ENCODE measurements at places on chromosomes 5 and 9.

DNA sequence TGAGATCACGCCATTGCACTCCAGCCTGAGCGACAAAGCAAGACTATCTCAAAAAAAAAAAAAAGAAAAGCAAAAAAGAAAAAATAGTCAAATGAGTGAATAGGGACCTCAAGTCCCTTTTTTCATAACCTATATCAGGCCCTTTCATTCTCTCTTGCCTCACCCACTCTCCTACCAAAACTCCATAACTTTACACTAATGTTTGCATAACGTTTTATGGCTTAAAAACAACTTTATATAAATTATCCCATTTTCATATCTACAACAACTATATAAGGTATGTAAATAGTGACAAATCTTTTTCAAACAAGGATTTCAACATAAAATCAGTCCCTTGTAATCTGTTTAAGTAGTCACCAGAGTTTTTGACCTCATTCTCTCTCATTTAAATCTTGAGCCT, 56.9 kb upstream of the PIP5K1B start:
- DNase-seq = no peak

- DNase-seq = no peak
These were observed 21.0 kb upstream of the SCGB3A2 start for GRCh38 chr5:147857302-147858129.

- no peak for DNase-seq
These were observed 137.4 kb downstream of the MED27 start for GRCh38 chr9:131942146-131942720.

DNA sequence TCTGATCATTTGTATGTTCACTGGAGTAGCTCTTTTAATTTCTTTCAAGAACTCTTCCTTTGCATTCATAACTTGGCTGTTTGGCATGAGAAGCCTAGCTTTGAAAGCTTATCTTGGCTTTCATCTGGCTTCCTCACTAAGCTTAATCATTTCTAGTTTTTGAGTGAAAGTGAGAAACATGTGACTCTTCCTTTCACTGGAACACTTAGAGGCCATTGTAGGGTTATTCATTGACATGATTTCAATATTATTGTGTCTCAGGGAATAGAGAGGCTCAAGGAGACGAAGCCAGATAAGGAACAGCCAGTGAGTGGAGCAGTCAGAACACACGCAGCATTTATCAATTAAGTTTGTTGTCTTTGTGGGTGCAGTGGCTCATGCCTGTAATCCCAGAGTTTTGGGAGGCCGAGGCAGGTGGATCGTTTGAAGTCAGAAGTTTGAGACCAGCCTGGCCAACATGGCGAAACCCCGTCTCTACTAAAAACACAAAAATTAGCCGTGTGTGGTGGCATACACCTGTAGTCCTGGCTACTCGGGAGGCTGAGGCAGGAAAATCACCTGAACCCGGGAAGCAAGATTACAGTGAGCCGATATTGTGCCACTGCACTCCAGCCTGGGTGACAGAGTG, 98.3 kb downstream of the UGCG start:
- DNase-seq = no peak

DNA sequence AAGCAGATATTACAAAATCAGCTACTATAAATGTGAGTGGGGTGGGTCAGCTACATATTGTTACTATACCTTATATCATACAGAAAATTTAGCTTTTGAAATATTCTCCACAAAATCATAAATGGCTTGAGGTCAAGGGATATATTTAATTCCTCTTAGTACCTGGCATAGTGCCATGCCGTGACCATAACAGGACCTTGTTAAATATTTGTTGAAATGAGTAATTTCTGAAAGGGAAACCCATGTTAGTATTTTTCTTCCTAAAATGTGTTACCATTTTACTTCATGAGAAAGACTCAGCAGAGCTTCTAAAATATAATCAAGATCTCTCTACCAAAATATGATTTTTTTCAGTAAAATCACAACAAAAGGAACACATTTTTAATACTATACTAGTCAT, 14.8 kb downstream of the ATP10B start:
- no peak for DNase-seq

DNA sequence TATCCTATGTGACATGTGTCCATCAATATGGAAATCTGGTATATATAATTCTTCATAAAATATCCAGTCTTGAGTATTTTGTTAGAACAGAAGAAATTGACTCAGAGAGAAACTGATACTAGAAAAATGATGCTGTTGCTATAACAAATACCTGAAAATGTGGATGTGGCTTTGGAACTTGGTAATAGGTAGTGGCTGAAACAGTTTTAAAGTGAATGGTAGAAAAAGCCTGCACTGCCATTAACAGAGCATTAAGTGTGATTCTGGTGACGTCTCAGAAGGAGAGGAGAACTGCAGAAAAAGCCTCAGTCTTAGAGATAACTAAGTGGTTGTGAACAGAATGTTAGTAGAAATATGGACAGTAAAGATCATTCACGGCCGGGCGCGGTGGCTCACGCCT, 634.9 kb upstream of the ZNF608 start:
- DNase-seq = no peak

DNA sequence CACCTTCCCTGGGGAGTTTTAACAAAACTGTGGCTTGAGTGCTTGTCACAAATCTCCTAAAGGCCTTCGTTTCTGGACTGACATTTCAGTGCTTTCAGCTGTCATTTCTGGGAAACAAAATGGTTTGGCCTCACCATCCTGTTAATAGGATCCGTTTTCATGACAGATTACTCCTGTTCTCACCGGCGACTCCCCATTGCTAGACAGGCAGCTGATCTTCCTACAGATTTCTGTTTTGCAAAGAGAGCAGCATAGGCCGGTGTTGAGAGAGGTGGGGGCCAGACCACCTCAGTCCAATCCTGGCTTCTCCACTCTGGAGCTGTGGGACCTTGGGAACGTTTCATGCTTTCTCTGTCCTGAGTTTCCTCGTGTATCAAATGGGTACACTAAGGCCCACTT, 75.5 kb upstream of the OTULINL start:
- no peak for DNase-seq

DNA sequence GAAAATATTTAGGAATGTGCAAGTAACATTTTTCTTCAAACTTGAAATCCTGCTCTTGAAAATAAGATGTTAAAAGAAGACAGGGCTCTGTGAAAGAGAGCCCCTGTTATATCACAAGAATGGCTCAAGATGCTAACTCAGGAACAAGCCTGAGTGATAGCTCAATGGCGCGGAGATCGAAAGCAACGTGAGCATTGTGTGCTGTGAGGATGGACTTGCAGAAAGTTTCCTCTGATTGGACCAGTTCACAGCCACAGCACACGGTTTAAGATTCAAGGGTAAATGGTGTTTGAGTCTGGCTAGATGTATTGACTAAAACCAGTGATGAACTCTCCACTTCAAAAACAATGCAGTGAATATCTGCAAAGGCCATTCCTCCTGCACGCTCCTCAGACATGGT, 2387.0 kb downstream of the MAT2B start:
- no peak for DNase-seq

GRCh38 chr5:135873831-135874230, 21.8 kb downstream of the IL9 start:
- DNase-seq = no peak

DNA sequence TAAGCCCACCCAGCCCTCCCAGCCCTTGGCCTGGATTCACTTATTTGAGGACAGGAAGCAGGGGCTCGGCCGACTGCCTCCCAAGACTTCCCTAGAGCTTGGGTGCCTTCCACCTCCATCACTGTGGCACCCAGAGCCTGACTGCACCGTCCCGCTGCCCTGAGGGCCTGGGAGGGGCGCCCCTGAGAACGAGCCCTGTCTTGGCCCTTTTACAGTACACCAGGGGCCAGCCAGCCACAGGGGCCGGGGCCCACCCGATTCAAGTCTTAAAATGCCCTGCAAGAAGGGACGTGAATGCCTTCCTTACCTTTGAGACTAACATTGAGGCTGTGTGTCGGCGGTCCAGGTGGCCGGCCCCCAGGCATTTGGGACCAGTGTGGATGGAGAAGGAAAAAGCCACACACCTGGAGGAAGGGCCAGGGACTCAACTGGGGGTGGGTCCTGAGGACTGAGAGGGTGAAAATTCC, 16.8 kb downstream of the FAM78A start:
- DNase-seq = no peak

DNA sequence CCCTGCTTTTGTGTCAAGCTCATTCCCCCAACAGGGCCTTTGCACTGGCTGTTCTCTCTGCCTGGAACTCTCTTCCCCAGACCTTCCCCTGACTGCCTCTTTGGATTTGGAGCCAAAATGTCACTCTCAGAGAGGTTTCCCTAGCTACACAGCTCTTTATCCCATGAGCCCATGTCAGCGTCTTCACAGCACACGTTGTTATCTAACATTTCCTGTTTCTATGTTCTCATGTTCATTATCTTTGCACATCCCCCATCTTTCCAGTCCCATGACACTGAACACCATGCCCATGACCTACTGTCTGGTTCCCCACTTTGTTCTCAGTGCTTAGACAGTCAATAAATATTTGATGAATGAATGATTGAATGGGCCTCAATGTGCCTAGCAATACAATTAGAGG, 26.3 kb upstream of the ARSI start:
- no peak for DNase-seq

- no peak for DNase-seq
These were observed 98.4 kb downstream of the C9orf152 start for GRCh38 chr9:110109333-110110092.

GRCh38 chr9:84919440-84919839, 249.9 kb downstream of the NTRK2 start:
- no peak for DNase-seq

- DNase-seq = peak; percentile 78
These were observed 1.6 kb downstream of the BSPRY start for GRCh38 chr9:113350937-113351336.

DNA sequence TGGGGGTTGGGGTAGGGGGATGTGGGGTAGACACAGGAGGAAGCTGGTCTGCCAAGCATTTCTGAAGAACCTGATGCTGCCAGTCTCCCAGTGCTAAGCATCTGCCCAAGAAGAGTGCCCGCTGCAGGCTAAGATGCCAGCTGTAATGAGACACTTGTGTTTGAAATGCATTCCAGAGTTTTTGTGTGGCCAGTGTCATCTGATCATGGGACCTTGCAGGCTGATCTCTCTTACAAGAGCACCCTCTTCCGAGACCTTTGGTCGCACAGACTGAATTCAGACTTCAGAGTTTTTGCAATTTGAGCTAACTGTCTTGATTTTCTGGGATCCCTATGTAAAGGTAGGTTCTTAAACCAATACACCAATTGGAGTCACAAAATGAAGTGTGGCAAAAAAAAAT, 58.1 kb downstream of the DENND1A start:
- no peak for DNase-seq

DNA sequence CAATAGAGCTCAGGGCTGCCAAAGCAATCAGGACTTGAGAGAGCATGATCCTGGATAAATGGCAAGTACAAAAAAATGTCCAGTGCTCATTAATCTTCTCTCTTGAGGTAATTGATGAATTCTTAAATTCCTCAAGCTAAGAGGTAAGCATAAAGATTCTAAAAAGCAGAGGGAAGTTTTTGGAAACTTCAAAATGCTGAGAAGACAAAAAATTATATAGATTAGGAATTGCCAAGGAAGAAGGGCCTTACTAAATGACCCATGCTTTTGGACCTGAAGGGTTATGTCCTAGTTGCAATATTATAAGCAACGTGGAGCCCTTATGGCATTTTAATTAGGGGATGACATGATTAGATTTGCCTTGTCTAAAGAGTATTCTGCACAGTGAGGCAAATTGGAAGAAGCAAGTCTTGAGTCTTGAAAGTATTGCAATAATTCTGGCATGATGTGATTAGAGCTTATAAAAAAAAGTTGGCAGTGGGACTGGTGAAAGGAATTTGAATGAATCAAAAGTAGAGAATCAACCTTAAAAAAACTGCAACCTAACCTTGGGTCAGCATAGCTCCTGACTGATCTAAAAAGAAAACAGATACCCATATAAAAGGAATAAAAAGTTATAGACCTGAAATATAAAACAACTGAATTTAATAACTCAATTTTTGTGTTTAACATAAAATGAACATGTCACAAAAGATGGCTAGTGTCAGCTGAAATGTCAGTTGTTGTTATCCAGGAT, 323.8 kb upstream of the ARRDC3 start:
- DNase-seq = no peak

DNA sequence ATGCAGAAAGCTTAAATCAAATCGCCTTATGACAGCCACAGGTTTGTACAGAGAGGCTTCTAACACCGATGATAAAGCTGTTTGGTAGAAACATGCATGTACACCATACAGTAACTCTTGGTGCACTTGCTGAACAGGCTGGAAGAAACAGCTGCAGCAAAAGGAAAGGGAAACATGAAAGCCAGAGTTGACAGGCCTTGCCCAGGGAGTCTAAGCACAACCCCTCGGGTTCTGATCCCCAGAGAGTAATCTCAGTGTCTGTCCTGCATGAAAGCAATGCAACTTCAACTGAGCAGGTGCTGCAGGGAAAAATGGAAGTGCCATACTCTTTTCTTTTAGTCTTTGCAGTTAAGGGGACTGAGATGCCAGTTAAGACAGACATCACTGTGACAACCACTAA, 419.9 kb downstream of the BNC2 start:
- no peak for DNase-seq

GRCh38 chr9:1434052-1434767, 384.1 kb downstream of the DMRT2 start:
- no peak for DNase-seq

- DNase-seq = no peak
These were observed 74.1 kb upstream of the HSPA9 start for GRCh38 chr5:138649316-138649720.

Data from GF-D8 (cell line).